ENCODE measurements at places on chromosomes 7 and 10.

DNA sequence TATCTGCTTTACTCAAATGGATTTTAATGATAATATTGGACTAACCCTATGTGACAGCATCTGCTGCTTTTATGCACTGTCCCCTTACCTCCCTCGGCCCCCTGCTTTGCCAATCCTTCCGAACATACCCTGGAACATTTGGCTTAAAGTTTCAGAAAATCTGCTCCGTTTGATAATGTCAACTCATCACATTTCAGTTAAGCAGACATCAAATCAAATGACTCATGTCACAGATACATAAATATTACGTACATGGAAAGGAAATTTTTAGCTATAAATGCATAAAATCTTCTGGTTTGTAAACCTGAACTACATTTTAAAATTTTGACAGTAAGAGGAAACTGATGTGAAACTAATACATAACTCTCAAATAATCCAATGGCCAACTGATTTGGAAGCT is 98.2 kb downstream of the CNTNAP2 start:
- no peak for DNase-seq

- DNase-seq, result no peak
These were observed 146.8 kb downstream of the OTUD1 start for GRCh38 chr10:23585666-23586065.

DNA sequence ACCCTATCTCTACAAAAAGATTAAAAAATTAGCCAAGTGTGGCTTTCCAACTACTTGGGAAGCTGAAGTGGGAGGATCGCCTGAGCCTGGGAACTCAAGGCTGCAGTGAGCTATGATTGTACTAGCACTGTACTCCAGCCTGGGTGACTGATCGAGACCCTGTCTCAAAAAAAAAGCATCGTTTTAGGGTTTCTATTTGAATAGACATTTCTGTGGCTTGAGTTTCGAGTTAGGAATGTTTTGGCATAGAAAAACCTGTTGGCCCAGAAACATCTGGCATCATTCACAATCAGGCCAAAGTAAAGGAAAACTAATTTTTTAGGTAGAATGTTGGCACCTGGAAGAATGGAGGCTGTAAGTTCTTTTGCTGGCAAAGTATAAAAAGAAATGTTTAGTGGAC is 72.4 kb downstream of the AUTS2 start:
- DNase-seq, result no peak

DNA sequence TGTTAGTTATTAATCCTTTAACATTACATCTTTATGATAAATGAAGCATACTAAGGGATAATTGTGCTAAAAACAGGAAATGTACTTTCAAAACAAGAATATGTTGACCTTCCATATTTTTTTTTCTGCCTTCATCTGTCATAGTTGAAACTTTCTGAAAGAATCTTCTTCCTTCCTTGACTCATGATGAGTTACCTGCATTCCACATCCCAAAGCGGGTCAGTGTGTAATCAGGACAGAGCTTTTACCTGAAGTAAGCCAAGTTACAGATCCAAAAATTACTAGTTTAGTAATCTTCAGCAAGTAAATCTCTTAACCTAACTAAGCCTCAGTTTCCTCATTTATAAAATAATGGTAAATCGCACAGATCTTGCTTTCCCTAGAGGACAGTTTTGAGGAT is 13.4 kb upstream of the ARL4A start:
- DNase-seq, result no peak

DNA sequence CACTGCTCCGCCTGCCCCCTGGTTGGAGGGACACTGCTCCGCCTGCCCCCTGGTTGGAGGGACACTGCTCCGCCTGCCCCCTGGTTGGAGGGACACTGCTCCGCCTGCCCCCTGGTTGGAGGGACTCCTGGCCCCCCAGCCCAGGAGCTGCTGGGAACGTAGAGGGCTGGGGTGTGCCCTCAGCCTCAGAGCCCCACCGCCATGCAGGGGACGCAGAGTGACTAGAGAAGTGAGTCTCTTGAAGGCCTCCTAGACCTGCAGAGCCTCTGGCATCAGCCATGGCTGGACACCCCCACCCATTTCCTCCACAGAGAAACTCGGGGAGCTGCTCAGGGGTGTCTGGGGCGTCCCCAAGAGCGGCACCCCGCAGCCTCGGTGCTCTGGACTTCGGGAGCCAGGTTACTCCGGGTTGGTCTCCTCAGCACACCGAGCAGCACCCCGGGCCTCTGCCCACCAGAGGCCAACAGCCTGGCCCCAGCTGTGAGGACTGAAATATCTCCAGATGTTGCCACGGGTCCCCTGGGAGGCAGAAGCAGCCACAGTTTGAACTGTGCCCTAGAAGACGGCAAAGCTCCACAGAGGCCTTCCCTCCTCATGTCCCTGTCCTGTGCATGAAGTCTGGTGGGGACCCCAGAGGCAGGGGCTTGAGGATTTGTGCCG is 191.9 kb downstream of the ELFN1 start:
- no peak for DNase-seq

DNA sequence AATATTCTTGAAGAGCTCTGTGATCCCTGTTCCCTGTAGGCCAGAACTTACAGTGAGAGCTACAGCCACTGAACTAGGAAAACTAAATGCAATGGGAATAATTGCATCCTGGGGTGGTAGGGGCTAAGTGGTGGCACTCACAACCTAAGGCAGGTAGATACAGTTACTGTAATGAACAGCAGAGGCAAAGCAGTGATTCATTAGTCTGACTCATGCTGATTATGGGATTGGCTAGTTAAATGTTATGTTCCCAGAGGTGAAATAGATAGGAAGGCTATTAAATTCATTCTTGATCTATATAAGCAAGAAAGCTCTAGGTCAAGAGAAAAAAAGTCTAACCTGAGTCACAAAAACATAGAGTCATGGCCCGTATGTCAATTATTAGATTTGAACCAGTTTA is 173.1 kb upstream of the MALRD1 start:
- no peak for DNase-seq

GRCh38 chr7:16657656-16658279 is 11.8 kb downstream of the BZW2 start:
- no peak for DNase-seq

DNA sequence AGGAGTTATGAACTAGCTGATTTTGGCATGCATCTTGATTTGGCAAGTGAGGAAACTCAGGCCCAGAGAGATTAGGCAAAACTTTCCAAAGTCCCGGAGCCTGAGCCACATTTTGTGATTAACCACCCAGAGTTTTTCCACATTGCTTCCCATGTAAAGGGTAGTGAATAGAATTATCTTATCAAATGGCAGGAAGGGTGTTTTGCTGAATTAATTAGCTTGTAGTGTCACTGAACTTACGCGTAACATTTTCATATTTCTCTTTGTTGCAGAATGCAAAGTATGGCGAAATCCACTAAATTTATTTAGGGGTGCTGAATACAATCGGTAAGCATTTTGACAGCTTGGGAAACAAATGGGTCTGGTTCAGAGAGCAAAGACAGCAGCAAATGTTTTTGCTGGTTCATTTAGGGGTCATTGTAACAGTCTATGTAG is 176.2 kb downstream of the ST7 start:
- DNase-seq, result no peak

GRCh38 chr10:60611291-60611747 is 167.0 kb upstream of the CDK1 start:
- peak; percentile 4 for DNase-seq

- no peak for DNase-seq
These were observed 17.6 kb upstream of the DDIT4 start for GRCh38 chr10:72255977-72256729.

DNA sequence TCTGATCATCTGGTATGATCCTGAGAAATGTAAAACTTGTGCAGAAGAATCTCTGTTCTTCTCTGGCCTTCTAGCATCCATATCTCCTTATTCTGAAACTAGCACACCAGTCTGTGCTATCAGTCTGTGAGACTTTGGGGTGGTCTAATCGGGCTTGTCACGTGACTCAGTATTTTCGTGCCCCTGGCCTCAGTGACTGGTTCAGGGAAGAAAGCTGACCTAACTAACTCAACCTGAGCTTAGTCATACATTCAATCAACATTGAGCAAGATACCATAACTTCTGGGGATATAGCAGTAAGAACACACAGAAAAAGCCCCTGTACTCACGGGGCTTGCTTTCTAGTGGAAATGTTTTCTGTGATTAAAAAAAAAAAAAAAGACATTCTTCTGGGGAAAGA is 109.3 kb downstream of the DKK1 start:
- no peak for DNase-seq

DNA sequence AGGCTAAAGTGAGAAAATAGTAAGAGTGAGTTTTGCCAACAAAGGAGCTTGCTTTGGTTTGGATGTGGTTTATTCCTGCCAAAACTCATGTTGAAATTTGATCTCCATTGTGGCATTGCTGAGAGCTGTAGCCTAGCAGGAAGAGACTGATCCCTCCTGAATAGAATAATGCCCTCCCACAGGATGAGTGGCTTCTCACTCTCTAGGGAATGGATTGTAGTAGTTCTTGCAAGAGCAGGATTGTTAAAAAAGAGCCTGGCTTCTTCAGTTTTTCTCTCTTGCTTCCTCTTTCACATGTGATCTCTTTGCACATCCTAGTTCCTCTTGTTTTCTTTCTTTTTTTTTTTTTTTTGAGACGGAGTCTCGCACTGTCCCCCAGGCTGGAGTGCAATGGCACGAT is 34.4 kb downstream of the ASAH2 start:
- no peak for DNase-seq

DNA sequence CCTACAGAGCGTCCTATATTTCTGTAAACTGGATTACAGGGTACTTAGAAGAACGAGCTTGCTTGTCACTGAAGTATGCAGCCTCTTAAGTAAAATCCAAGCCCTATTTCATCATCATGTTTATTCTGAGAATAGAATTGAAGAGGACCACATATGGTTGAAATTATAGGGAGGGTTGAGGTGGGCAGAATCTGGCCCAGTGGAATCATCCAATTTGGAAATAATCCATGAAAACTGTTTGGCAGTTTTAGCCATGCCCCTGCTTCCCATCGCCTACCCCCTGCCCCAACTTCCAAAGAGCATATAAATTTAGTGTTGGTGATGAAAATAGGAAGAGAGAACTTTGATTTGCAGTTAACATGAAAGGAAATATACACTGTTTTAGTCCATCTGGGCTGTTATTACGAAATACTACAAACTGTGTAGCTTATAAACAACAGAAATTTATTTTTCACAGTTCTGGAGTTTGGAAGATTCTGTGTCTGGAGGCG is 150.4 kb downstream of the PRKG1 start:
- no peak for DNase-seq

DNA sequence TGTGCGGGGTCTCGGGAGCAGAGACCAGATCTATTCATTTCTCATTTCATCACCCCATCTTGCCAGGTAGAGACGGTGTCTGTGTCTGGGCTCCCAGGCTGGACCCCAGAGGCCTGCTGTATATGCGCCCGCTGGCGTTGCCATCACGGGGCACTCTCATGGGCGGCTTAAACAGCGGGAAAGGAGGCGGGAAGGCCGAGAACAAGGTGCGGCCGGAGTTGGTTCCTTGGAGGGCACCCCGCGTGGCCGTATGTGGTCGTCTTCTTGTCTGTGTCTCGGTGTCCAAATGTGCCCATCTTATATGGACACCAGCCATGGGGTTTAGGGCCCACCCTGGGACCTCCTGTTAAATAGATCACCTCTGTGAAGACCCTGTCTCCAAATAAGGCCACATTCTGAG is 2.1 kb upstream of the CFAP46 start:
- DNase-seq, result no peak

DNA sequence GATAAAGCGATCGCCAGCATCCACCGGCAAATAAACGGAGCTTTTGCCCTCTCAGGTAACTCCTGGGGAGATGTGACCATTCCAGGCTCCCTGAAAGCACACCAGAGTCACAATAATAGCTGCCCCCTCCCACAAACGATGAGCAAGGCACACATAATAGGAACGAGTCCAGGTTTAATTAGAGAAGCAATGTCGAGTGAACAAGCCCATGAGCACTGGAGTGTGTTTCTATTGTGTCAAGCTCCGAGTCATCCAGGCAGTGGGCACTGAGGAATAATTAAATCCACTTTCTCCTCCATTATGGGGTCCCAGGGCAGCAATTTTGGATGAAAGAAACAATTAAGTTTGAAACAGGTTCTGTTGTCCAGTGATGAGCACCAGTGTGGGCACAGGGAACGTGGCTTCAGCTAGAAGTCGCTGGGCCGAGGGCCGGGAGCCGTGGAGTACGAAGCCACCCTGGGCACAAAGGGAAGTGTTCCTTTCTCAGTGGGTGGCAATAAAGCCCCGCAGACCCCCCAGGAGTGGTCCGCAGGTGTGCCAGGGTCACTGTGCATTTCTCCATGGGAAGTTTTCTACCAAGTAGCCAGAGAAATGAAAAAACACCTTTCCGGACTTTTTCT is 12.0 kb downstream of the PNLIPRP2 start:
- DNase-seq, result no peak

GRCh38 chr10:114100848-114101741 is 57.4 kb downstream of the ADRB1 start:
- DNase-seq, result no peak

- no peak for DNase-seq
These were observed 103.9 kb downstream of the CTBP2 start for GRCh38 chr10:125056161-125057132.

DNA sequence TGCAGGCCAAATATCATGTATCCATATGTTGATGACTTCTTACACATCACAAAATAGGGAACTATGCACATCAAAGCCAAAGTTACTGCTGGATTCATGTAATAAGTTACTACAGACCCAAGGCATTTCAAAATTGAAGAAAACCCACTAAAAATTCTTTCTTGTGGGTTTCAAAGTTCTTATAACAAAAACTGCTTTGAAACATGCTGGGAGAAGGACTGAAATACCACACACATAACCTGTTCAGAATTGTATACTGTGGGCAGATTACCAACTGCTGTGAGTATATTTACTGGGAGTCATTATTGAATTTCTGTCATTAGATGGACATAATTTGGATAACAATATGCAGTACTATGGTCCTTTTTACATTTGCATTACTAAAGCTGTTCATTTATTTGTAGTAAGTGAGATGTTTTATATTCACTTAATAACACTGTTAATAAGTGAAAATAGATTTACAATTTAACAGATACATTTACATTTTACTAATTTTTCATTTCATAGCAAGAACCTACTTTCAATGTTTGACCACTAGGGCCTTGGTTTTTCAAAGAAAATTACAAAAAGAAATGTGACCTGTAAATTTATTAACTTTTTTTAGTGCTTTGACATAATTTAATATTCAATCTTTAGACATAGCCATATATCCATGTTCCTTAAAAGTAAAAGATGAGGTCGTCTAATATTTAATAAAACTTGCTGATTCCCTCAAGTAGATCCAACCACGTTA is 132.6 kb downstream of the MAGI2 start:
- DNase-seq, result no peak

DNA sequence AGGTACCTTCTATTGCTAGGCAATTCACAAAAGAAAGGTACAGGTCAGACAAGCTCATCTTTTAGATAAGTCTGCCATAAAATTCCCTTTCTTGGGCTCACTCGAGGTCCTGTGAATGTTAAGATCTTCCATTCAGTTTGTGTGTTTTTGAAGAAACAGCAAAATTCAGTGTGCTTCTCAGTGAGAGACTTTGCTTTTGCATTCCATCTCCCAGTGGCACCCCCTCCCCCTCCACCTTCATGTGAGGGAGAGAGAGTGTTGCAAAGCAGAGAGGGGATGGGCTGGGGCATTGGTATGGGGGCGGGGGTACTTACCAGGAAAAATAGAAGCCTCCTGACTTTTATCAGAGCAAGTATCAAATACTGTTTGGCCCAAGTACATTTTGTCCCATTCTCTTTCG is 3.8 kb upstream of the TECTB start:
- no peak for DNase-seq

GRCh38 chr10:96369890-96370583 is 11.2 kb upstream of the OPALIN start:
- DNase-seq, result no peak

GRCh38 chr7:140081774-140082425 is 19.1 kb upstream of the PARP12 start:
- DNase-seq, result no peak

- no peak for DNase-seq
These were observed 100.8 kb downstream of the MKI67 start for GRCh38 chr10:128025437-128025836.

Data from stimulated activated CD4-positive, alpha-beta T cell treated with anti-CD3 and anti-CD28 coated beads, Interleukin-12 subunit alpha, Interleukin-12 subunit beta, amount 100 ng/mL, for 24 hours (primary cell).